ENCODE measurements at places on chromosomes 5 and 9. TPM values are rescaled to one million over a fixed set of nuclear protein-coding genes. Genes with fewer than 3 reads are reported as not detected.
A peak's percentile ranks its signal among the peaks of the same experiment; 100 is the strongest.

- peak; percentile 56 for DNase-seq
Observed at GRCh38 chr5:142466195-142466971, 141.6 kb upstream of the SPRY4 start.

The SLC25A2 gene
- 1.8 TPM for total RNA-seq

GRCh38 chr5:112908854-112909253 lies 13.2 kb downstream of the REEP5 start:
- DNase-seq, result no peak

The COL15A1 gene
- total RNA-seq, result 0.74 TPM

The TMOD1 gene
- 3.9 TPM for total RNA-seq

DNA sequence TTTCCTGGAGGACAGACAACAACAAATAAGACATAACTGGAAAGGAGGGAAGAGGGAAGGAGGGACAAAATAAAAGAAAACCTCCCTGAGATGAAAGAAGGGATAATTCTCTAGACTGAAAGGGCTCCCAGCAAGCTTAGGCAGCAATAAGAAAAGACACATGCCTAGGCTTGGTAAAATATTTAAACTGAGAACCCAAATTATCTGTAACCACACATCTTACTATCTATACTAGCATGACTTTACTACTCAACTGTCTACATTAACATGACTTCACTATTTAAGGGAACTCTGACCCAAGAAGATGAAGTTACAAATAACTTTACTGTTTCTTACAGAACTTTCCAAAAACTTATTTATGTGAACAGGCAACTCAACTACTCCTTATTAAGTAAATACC lies 95.9 kb downstream of the EPB41L4A start:
- no peak for DNase-seq

- no peak for DNase-seq
Observed at GRCh38 chr5:133293960-133294359, 242.1 kb downstream of the HSPA4 start.

The PFN3 gene
- not detected for total RNA-seq

GRCh38 chr5:134873494-134873893 lies 677 bp upstream of the TXNDC15 start:
- DNase-seq, result no peak

Data from Daoy (cell line).